ENCODE measurements at places on chromosomes 6 and 20. TPM values are rescaled to one million over a fixed set of nuclear protein-coding genes. Genes with fewer than 3 reads are reported as not detected.
A peak's percentile ranks its signal among the peaks of the same experiment; 100 is the strongest.

DNA sequence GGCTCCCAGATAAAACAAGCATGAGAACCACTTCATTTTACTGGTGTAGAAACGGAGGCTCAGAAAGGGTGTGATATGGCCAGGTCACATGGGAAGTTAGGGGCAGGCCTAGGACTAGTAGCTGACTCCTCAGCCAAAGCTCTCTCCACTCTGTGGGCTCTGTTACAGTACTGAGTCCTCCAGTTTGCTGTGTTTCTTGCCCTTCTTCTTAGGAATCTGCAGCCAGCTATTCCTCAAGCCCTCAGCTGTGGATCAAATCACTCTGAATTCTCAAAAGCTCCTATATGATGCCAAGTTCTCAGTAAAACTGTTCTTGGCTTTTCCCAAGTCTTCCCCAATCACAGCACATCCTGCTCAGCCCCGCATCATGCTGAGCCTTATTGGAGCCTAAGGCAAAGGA, 42.5 kb upstream of the ADGRF1 start:
- no peak for DNase-seq
- H3K27ac ChIP-seq = no peak overlapping the region
- H3K36me3 ChIP-seq = no peaks in the 10 kb centered on the region
- no peak overlapping the region for H3K4me3 ChIP-seq
- H3K4me1 ChIP-seq = no peaks in the 10 kb centered on the region
- no peaks in the 10 kb centered on the region for H3K27me3 ChIP-seq

The CASS4 gene
- 1.6 TPM for total RNA-seq

The ARMC2 gene
- 2.3 TPM for total RNA-seq

DNA sequence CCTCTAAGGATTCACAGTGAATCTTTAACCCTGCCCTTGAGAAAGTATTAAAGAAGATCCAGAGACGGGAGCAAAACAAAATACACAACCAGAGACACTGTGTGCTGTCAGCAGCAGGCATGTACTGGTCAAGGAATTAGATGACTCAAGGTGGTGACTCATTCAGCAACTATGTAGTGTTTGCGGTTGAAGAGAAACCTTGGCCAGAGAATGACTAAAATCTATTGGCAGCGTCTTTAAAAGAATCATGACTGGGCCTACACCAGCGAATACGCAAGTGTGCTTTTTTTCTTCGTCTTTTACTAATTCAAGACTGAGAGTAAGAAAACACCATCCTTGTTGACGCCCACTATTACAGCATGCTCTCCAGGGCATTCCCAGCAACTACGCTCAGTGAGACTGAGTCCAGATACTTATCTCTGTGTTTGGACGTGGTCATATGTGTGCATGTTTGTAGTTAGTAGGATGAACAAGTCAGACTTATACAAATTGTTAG, 72.4 kb upstream of the BACH2 start:
- H3K4me3 ChIP-seq = no peak overlapping the region
- no peaks in the 10 kb centered on the region for H3K36me3 ChIP-seq
- H3K27ac ChIP-seq = no peak overlapping the region
- no peaks in the 10 kb centered on the region for H3K4me1 ChIP-seq
- peak; percentile 43 for DNase-seq

GRCh38 chr20:63941282-63942081, 14.7 kb downstream of the UCKL1 start:
- peaks cover 3% of the 10 kb centered on the region for H3K36me3 ChIP-seq
- H3K4me1 ChIP-seq = no peaks in the 10 kb centered on the region
- H3K4me3 ChIP-seq = no peak overlapping the region
- H3K27ac ChIP-seq = no peak overlapping the region

DNA sequence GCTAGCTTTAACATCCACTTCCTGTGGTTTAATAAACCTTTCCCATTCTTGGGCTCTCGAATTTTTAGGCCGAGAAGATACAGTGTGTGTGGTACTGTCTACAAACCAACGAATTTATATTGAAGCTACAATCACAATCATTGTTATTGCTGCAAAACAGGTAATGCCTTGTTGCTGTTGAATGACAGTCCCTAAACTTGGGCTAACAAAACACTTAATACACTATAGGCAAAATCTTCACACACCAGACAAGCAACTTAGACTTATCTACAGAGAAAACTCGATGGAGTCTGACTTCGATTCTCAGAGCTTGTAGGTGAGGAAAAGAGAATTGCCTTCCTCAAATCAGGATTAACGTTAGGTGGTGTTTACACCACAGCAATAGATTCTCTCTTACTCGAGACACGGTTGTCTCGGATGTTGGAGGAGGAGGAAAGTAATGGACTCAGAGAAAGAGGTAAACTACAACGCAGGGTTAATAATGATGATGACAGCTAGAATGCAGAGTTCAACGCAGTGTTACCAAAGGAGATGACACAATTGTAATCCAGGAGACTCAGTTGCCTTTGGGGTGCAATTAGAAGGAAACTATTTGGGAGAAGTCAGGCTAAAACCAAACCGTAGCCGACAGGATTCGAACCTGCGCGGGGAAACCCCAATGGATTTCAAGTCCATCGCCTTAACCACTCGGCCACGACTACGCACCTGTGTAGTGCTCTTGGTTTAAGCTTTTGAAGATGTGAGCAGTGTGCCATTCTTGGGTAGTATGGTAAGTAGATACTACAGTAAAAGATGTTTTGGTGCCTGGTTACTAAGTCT, 32.5 kb upstream of the ZNF184 start:
- no peaks in the 10 kb centered on the region for H3K36me3 ChIP-seq
- H3K4me3 ChIP-seq = no peak overlapping the region
- H3K4me1 ChIP-seq = no peaks in the 10 kb centered on the region
- DNase-seq = peak; percentile 46
- no peak overlapping the region for H3K27ac ChIP-seq

The HLA-DQB2 gene
- total RNA-seq = 0.37 TPM

DNA sequence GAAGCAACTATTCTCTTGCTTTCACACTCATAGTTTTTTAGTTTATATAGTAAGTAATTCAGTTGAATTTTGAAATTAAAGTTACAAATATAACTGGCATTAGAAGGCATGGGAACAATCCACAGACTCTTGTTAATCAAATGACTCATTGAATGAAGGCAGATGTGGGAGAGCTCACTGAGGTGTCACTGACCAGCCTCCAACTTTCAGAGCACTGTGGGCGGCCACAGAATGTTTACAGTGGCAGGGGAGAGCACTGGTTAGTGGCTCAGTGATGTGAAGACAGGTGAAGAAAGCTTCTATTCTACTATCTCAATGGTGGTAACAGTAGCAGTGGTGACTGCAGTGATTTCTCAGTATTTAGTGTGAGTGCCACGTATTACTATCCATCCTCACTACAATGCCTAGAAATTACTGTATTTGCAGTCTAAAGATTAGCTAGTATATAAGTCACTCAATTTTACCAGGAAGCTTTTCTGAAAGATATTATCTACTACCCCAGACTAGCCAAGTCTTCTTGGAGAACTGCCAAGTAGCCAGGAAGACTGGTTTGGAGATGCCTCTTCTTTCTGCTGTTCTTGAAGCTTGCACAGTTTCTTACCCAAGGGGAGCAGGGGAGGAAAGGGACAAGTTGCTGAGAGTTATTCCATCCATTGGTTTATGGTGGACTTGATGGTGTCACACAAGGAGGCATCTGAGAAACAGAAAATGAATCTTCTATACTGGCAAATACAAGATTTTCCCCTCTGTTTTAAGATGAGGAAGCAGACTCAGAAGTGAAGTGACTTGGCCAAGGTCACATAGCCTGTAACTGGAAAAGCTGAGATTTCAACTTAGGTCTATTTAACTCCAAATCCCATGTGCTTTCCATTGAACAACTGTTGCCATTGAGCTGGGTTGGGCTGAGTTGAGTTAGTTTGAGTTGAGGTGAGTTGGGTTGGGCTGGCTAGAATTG, 231.2 kb downstream of the ANKRD60 start:
- no peaks in the 10 kb centered on the region for H3K4me1 ChIP-seq
- no peaks in the 10 kb centered on the region for H3K27me3 ChIP-seq
- H3K27ac ChIP-seq = no peak overlapping the region
- no peaks in the 10 kb centered on the region for H3K36me3 ChIP-seq

- H3K27me3 ChIP-seq = no peaks in the 10 kb centered on the region
- no peaks in the 10 kb centered on the region for H3K36me3 ChIP-seq
- DNase-seq = no peak
- no peaks in the 10 kb centered on the region for H3K4me1 ChIP-seq
- H3K4me3 ChIP-seq = no peak overlapping the region
Measured at GRCh38 chr20:51854921-51855320, 52.6 kb upstream of the SALL4 start.

The TCP11 gene
- not detected for total RNA-seq

GRCh38 chr20:49584418-49585382, 16.8 kb upstream of the PTGIS start:
- peaks cover 11% of the 10 kb centered on the region for H3K4me1 ChIP-seq
- H3K36me3 ChIP-seq = no peaks in the 10 kb centered on the region
- H3K27ac ChIP-seq = peak overlapping the region; percentile 69
- no peak overlapping the region for H3K4me3 ChIP-seq

- no peaks in the 10 kb centered on the region for H3K27me3 ChIP-seq
- H3K4me1 ChIP-seq = peaks cover 18% of the 10 kb centered on the region
- H3K27ac ChIP-seq = peak overlapping the region; percentile 44
- H3K36me3 ChIP-seq = no peaks in the 10 kb centered on the region
- no peak overlapping the region for H3K4me3 ChIP-seq
Measured at GRCh38 chr6:35368038-35368887, 25.9 kb downstream of the PPARD start.

The TNF gene
- total RNA-seq = 0.29 TPM

The C4B gene
- 396 TPM for total RNA-seq

DNA sequence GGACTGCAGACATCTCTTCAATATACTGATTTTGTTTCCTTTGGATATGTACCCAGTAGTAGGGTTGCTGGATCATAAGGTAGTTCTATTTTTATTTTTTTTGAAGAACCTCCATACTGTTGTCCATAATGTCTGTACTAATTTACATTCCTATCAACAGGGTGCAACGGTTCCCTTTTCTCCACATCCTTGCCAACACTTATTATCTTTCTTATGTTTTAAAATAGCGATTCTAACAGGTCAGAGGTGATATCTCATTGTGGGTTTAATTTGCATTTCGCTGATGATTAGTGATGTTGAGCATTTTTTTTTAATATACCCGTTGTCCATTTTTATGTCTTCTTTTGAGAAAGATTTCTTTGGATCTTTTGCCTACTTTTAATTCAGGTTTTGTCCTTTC, 2.0 kb upstream of the TP53RK start:
- no peaks in the 10 kb centered on the region for H3K36me3 ChIP-seq
- H3K27ac ChIP-seq = no peak overlapping the region
- no peak overlapping the region for H3K4me3 ChIP-seq
- no peak for DNase-seq
- H3K27me3 ChIP-seq = no peaks in the 10 kb centered on the region

- peak overlapping the region; percentile 81 for H3K27ac ChIP-seq
- H3K4me1 ChIP-seq = peaks cover 37% of the 10 kb centered on the region
- DNase-seq = no peak
- H3K4me3 ChIP-seq = no peak overlapping the region
Measured at GRCh38 chr20:49699200-49699992, 14.3 kb downstream of the B4GALT5 start.

GRCh38 chr20:59696476-59696875, 92.1 kb downstream of the PHACTR3 start:
- H3K4me1 ChIP-seq = no peaks in the 10 kb centered on the region
- H3K36me3 ChIP-seq = no peaks in the 10 kb centered on the region
- H3K27ac ChIP-seq = no peak overlapping the region
- no peak overlapping the region for H3K4me3 ChIP-seq
- H3K27me3 ChIP-seq = peaks cover 4% of the 10 kb centered on the region

DNA sequence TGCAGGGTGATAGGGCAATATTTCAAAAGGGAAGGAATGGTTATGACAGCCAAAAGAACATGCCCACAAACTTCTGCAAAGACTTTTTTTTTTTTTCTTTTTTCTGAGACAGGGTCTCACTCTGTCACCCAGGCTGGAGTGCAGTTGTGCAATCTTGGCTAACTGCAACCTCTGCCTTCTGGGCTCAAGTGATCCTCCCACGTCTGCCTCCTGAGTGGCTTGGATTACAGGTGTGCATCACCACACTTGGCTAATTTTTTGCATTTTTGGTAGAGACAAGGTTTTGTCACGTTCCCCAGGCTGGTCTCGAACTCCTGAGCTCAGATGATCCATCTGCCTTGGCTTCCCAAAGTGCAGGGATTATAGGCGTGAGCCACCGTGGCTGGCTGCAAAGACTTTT, 117.6 kb upstream of the ADGRF1 start:
- H3K4me3 ChIP-seq = no peak overlapping the region
- no peak for DNase-seq
- H3K27ac ChIP-seq = no peak overlapping the region
- no peaks in the 10 kb centered on the region for H3K27me3 ChIP-seq
- no peaks in the 10 kb centered on the region for H3K36me3 ChIP-seq

DNA sequence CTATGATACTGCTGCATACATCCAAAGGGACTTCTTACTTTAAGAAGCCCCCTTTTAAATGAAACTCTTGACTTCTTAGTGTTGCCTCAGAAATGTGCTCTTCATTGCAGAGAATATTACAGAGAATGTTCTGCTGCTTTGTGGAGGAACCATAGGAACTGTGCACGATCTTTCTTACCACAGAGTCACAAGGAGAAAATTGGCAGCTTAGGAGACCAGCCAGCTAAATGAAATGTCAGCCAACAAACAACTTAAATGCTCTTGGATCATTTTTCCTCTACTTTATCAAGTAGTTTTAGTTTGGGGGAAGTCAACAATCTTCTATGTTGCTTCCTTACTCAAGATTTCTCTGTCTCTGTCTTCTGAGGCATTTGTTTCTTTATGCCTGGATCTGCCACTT, 125.9 kb upstream of the MLIP start:
- no peaks in the 10 kb centered on the region for H3K27me3 ChIP-seq
- H3K36me3 ChIP-seq = no peaks in the 10 kb centered on the region
- H3K4me1 ChIP-seq = no peaks in the 10 kb centered on the region
- no peak overlapping the region for H3K4me3 ChIP-seq
- DNase-seq = no peak

The PPP1R3G gene
- total RNA-seq = not detected

The C6orf136 gene
- 9.2 TPM for total RNA-seq

The SNPH gene
- total RNA-seq = 2.4 TPM

DNA sequence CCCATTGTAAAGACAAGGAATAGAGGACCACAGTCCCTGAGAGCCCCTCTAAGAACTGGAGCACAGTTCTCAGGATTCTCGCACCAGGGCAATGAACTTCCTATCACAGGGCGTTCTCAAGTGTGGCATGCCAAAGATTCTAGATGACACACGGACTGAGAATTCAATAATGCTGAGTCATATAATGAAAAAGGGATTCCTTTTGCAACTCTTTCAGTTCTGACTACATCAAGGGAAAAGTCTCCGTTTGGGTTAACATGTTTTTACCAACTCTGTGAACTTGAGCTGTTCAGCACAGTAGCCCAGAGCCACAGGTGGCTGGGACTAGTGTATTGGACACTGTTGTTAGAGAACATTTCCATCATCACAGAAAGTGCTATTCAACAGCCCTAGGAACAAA, 3.4 kb downstream of the MED20 start:
- no peaks in the 10 kb centered on the region for H3K36me3 ChIP-seq
- no peak for DNase-seq
- H3K4me3 ChIP-seq = no peak overlapping the region
- peaks cover 25% of the 10 kb centered on the region for H3K4me1 ChIP-seq
- H3K27ac ChIP-seq = no peak overlapping the region

GRCh38 chr20:36483919-36484808, 57.2 kb upstream of the MYL9 start:
- no peaks in the 10 kb centered on the region for H3K27me3 ChIP-seq
- no peak for DNase-seq
- peaks cover 28% of the 10 kb centered on the region for H3K4me1 ChIP-seq
- H3K36me3 ChIP-seq = no peaks in the 10 kb centered on the region
- H3K4me3 ChIP-seq = no peak overlapping the region

- H3K4me3 ChIP-seq = no peak overlapping the region
- H3K27ac ChIP-seq = no peak overlapping the region
- no peaks in the 10 kb centered on the region for H3K36me3 ChIP-seq
- DNase-seq = no peak
- no peaks in the 10 kb centered on the region for H3K4me1 ChIP-seq
Measured at GRCh38 chr6:80263585-80263984, 157.1 kb downstream of the BCKDHB start.
